Dermis microvascular lymphatic vessel endothelial cell (primary cell): ENCODE measurements at places on chromosomes 1 and 21. TPM values are rescaled to one million over a fixed set of nuclear protein-coding genes. Genes with fewer than 3 reads are reported as not detected.

Gene NECTIN4
- under 0.01 and 0.26 TPM in 2 replicates for total RNA-seq

Gene DIRAS3
- 0.13 and 1.3 TPM in 2 replicates for total RNA-seq

Gene TRABD2B
- total RNA-seq, result under 0.01 TPM in 1 of 2 replicates, not detected in the other

DNA sequence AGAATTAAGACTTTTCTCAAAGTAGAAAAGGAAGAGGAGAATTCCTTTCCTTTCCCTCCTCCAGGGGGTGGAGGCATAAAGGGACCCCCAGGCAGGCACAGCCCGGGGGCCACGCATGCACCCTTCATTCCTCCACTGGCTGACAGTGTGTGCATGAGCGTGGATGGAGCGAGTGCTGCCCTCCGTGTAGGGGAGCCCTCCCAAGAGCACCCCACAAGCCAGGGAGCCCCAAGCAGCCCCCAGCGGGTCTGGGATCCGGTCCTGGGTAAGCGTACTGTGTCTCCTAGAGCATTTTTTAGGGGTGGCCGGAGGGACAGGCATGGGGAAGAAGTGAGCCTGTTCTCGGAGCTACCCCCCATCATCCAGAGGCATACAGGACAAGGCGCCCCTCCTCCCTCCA lies 120.5 kb downstream of the SIK1 start:
- DNase-seq, result no peak

GRCh38 chr1:235018720-235019444 lies 109.8 kb downstream of the TOMM20 start:
- no peak for DNase-seq

DNA sequence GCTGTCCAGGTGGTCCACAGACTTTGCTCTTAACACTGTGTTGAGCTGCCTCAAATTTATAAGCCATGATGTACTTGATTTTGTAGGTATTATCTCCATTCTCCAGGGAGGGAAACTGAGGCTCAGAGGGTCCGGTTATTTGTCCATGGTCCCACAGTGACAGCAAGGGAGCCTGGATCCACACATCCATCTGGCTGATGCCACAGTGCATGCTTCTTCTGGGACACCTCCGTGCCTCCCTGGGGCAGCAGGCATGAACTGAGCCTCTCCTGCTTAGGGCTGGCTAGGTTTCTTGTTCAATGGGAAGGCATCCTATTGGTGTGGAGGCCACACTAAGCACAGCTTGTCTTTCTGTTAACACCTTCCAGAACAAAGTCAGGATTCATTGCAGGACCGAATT lies 317.3 kb downstream of the AJAP1 start:
- no peak for DNase-seq

GRCh38 chr1:240611619-240612480 lies at the start of gene GREM2:
Gene GREM2 (minus strand): TSS chr1:240612155. CDS start chr1:240493475, 118,680 bp downstream.
- DNase-seq, result no peak

DNA sequence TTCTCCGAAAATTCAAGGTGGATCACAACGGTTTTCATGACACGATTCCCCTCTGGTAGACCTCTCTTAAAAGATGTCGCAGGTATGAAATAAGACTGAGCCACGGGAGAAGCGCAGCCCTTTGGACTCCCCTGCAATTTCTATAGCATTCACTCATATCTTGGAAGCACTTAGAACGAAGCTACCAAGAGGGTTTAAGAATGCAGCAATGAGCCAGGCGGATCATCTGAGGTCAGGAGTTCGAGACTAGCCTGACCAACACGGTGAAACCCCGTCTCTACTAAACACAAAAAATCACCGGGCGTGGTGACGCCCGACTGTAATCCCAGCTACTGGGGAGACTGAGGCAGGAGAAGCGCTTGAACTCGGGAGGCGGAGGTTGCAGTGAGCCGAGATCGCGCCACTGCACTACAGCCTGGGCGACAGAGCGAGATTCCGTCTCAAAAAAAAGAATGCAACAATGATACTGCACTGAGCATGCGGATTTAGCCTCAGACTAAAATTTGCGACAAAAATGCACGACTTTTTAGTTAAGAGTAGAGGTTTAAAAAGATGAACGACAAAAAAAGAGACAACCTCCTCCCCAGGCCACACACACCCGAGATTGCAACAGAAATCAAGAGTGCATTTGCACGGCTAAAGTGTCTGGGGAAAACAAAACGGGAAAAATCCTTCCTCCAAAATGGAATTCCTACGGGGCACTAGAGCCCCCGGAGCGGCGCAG lies 743 bp downstream of the TOMM20 start:
- no peak for DNase-seq

Gene SEC16B
- 0.39 and 1.1 TPM in 2 replicates for total RNA-seq
